ENCODE measurements at places on chromosomes 16 and 17.

DNA sequence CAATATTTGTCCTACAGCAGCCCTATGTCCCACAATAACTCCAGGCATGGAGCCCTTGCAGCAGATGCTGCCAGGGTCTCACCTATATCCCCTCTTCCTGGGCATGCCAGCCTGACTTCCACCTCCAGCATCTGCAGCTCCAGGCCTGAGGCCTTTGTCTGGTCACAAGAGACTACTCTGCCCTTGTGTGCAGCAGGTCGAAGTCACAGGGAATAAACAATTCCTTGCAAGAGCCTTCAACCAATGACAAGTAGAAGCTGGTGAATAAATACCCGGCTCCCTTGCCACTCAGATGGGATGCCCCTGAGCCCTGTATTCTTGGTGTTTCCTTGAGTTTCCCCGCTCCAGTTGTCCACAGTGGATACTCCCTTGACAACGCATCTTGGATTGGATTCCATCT lies 23.0 kb downstream of the CES1 start:
- no peak for DNase-seq

GRCh38 chr17:33945646-33946546 lies 309.2 kb upstream of the CCL2 start:
- DNase-seq, result no peak

- DNase-seq, result no peak
Observed at GRCh38 chr17:32266051-32266388, 388 bp downstream of the RHBDL3 start.

GRCh38 chr17:76772842-76773525 lies 35.1 kb downstream of the MFSD11 start:
- DNase-seq, result peak; percentile 65

DNA sequence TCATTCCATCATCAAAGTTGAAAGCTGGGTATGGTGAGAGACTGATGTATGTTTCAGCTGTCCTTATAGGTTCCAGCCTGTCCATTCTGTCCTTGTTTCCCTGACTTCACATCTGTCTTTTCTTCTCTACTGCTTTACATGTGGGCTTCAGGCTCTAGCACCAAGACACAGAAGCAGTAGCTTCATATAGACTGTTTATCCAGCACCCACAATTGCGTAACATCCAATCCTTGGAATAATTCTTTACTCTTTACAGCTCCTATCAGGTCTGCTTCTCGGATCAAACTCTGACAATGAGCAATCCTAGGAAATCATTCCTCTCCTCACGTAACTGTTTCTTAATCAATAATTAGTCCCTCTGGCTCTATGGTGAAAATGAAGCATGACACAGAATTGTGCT lies 158.9 kb downstream of the CA10 start:
- no peak for DNase-seq

DNA sequence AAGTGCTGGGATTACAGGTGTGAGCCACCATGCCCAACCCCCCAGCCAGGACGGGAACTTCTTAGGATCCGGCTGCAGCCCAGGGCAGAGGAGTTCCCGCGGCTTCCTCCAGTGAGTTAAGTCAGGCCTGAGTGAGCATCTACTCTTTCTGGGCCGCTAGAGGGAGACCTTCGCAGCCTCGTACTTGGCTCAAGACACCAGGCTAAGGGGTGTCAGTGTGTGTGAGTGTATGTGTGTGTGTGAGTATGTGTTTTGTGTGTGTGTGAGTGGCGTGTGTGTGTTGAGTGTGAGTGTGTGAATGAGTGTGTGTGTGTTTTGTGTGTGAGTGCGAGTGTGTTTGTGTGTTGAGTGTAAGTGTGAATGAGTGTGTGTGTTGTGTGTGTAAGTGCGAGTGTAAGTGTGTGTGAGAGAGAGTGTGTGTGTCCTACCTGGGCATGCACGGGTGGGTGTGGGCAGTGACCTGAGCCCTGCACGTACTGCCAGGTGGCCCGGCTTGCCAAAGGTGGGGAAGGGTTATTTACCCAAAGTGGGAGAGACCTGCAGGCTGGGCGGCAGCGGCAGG lies 58.5 kb downstream of the TMEM235 start:
- DNase-seq, result peak; percentile 89

GRCh38 chr17:81394921-81395599 lies at the start of gene BAHCC1:
BAHCC1 (plus strand) TSS chr17:81395457; CDS start chr17:81399740, 4,283 bp downstream.
- peak; percentile 34 for DNase-seq

DNA sequence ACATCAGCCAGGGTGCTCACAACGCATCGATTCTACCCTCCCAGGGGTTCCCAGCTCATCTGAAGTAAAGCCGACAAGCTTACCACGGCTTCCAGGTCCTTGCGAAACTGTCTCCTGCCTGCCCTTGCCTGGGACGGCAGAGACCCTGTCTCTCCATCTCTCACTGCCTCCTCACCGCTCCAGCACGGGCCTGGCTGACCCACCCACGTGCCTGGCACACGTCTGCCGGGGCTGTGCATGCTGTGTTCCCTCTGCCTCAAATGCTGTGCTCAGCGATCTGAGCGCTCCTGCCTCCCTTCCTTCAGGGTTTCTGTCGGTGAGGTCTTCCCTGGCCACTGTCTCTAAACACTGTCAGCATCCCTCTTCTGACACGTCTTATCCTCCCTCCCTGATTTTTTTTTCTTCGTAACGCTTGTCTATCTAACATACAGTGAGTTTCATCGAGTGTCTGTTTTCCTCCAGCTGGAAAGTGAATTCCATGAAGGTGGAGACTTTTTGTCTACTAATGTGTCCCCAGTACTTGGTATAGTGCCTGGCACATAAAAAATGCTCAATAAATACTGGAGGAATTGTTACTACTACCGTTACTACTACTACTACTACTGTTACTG lies 208.4 kb downstream of the IRF8 start:
- no peak for DNase-seq

- DNase-seq, result no peak
Observed at GRCh38 chr16:9002042-9002441, 38.3 kb upstream of the USP7 start.

DNA sequence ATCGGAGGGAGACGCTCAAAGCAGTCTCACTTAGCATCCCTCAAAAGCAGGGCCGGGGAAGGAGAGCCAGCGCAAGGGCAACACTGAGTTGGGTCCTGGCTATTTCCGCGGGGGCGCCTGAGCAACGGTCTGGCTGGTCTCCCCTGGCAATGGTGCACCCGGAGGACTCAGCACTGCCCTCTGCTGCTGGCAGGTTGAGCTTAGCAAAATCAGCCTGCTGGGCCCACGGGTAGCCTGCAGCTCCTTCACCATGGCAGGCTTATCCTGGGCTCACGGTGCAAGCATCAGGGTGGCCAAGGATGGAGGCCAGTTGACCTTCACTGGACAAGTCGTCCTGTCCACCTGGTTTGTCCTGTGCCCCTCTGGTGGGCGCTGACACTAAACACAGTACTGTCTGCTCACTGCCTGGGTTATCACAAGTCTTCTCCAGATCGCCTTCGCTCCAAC lies 14.4 kb upstream of the ALDH3A1 start:
- no peak for DNase-seq

- no peak for DNase-seq
Observed at GRCh38 chr17:41433586-41433985, 7.2 kb downstream of the KRT38 start.

- DNase-seq, result no peak
Observed at GRCh38 chr16:73347500-73348375, 299.8 kb upstream of the ZFHX3 start.

- no peak for DNase-seq
Observed at GRCh38 chr17:50426472-50426782, 409 bp downstream of the ACSF2 start.

- no peak for DNase-seq
Observed at GRCh38 chr17:47654991-47655390, 5.3 kb downstream of the KPNB1 start.

GRCh38 chr17:61010661-61011170 lies 333.1 kb downstream of the BCAS3 start:
- no peak for DNase-seq
